ENCODE measurements at places on chromosomes 1 and 21.

DNA sequence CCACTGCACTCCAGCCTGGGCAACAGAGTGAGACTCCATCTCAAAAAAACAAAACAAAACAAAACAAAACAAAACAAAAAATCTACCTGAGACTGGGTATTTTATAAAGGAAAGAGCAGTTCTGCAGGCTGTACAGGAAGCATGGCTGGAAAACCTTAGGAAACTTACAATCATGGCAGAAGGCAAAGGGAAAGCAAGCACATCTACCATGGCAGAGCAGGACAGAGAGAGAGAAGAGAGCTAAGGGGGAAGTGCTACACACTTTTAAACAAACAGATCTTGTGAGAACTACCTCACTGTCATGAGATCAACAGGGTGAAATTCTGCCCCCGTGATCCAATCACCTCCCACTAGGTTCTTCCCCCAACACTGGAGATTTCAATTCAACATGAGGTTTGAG is 198.3 kb upstream of the SAMSN1 start:
- no peak for ATAC-seq

DNA sequence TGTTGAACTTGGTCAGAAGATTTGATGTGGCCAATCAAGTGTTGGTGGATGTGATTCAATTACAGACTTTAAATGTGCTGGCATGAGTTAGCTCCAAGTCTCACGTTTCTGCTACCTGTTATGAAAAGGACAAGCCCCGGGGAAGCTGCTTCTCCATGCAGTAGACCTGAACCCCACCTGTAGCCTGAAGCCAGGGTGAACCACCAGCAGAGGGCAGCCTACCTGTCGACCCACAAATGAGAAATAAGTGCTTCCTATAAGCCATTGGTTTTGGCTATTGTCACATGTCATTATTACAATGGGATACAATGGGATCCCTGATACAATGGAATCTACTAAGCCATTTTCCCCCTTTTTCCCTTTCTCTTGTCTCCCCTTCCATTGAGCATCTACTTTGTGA is 230.2 kb downstream of the PRDM2 start:
- ATAC-seq: no peak

GRCh38 chr1:181660621-181661020 is 177.3 kb downstream of the CACNA1E start:
- no peak for ATAC-seq

- ATAC-seq: no peak
Observed at GRCh38 chr1:56570924-56571372, 8.4 kb downstream of the PLPP3 start.

DNA sequence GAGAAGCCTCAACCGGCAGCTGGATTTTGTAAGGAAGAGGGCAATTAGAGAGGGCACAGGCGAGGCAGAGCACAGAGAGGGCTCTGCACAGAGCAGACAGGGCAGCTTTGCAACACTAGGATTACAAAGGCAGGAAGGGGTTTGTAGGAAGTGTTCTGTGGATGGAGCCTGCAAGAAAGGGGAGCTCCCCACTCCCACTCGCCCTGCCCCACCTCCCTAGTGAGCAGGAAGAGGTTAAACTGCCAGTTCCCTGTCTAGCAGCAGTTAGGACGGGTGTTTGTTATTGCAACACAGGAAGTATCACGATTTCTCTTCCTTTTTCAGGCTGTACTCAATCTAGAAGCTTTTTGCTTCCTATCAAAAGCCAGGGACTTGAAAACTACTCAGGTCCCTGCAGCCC is 63.3 kb upstream of the LRRC8D start:
- peak; percentile 22 for ATAC-seq

DNA sequence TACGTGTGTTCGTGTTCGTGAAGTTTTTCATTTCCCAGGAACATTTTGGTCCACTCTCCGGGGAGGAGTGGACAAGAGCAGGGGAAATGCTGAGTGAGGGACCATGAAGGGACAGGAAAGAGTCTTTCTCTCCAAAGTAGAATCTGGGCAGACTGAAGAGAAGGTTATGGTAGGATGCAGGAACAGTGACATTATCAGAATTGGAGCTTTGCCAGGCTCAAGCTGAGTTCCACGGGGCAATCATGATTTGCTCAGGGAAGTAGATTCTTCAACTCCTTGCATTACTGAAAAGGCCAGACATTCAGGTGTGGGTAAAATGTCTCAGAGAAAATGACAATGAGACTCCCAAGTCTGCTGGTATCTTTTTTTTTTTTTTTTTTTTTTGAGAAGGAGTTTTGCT is 16.6 kb downstream of the ATP1A4 start:
- no peak for ATAC-seq

GRCh38 chr1:63603810-63604209 is 10.6 kb downstream of the PGM1 start:
- no peak for ATAC-seq

DNA sequence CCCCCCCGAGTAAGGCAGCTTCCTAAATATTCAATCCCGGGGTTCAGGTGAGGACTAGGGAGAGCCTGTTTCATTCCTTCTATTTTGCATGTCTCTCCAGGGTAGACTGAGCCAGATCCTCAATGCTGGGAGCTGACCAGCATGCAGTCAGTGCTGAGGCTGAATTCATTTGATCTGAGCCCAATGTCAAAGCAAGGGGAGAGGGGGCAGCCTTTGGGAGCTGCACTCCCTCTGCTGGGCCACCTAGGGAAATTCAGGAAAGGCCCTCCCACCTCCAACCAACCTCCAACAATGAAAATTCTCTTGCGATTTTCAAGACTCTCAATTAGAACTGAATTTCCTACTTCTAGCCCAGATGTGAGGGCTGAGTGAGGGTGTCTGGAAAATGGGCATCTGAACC is 371.2 kb downstream of the NPHP4 start:
- no peak for ATAC-seq

GRCh38 chr1:187987236-187987776 is 1158.6 kb downstream of the PLA2G4A start:
- no peak for ATAC-seq

DNA sequence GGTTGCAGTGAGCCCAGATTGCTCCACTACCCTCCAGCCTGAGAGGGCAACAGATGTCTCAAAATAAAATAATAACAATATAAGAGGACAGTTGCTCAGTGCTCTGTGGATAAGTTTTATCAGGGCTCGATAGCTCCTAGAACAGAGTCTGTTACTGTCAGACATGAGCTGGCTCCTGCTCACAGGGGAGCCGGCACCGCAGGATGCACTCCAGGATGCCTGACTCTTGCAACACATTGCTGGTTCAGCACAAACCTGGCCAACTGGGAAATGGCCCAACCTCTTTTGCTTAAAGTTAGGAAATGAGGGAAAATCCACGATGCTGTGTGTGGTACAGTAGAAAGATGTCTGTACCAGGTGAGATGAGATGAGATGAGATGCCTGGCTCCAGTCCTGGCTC is 5.8 kb upstream of the CTSE start:
- no peak for ATAC-seq

GRCh38 chr21:37459575-37459974 is 93.0 kb downstream of the DYRK1A start:
- ATAC-seq: no peak

- no peak for ATAC-seq
Observed at GRCh38 chr1:217681806-217682205, 50.7 kb downstream of the SPATA17 start.
